ENCODE measurements at places on chromosomes 7 and 10.

- DNase-seq, result no peak
These were observed 571.0 kb downstream of the ARL4A start for GRCh38 chr7:13258386-13258785.

GRCh38 chr7:110759069-110759468 lies 331.9 kb upstream of the LRRN3 start:
- DNase-seq, result no peak

DNA sequence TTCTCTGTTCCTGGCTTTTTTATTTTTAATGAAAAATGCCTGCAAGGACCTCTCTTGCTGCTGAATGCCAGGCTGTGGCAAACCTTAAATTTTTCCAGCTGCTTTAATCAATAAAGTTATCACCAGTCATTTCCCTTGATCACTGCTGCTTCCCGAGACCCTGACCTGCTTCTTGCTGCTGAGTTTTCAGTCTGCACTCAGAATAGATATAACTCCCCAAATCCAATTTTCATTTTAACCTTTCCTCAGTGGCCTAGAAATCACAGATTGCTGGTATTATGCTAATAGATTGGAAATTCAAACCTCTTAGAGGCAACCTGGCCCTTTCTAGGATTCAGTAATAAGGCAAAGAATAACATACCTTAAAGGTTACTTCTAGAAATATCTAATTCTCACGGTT lies 43.7 kb downstream of the LHPP start:
- no peak for DNase-seq

DNA sequence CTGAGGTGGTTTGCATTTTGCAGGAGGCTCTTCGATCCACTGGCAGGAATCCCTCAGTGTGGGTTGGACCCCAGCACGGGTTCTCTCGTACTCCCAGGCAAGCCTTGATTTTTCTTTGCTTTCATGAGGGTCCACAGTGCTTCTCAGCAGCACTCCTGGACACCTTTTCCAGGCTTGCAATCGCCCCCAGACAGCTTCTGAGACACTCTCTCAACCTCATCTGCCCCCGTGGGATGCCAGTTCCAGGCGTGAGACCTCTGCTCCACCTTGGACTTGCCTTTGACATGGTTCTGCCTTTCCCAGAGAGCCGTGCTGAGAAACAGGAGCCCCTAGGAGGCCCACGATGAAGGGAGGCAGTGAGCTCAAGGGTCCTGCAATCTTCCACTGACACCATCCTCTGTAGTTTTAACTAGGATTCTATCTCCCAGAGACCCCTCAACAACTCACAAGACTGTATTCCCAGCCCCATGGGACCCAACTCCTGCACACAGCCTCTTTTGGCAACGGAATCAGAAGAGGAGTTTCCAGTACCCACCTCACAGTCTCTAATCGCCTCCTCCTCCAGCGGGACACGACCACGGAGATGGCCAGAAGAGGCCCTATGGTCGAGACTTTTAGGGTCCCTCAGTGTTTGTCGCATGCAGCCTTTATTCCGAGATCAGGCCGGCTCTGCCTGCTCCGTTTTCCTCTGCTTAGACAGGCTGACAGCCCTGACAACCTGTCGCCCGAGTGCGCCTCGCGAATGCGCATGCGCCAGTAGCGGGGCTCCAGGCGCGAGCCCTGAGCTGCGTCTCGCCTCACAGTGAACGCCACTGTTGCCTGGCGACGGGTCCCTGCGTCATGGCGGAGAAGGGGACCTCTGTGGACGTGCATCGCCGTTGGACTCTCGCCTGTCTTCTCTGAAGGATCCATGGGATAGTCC lies 26.0 kb upstream of the ZNF273 start:
- DNase-seq, result peak; percentile 68

DNA sequence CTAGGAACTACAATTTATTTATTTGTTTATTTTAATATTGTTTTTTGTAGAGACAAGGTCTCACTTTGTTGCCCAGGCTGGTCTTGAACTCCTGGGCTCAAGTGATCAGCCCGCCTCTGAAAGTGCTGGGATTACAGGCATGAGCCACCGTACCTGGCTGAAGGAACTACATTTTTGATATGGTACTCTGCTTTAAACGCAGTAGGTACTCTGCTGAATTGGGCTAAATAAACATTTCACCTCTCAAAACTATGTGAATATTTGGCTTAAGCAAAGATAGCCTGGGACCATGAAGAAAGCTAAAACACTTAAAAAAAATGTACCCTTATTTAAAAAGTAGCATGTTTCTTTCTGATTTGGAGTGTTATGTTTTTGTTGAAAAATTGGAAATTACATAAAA lies 138.2 kb downstream of the ADK start:
- DNase-seq, result no peak

GRCh38 chr10:7610026-7610425 lies 56.7 kb downstream of the ITIH5 start:
- no peak for DNase-seq

DNA sequence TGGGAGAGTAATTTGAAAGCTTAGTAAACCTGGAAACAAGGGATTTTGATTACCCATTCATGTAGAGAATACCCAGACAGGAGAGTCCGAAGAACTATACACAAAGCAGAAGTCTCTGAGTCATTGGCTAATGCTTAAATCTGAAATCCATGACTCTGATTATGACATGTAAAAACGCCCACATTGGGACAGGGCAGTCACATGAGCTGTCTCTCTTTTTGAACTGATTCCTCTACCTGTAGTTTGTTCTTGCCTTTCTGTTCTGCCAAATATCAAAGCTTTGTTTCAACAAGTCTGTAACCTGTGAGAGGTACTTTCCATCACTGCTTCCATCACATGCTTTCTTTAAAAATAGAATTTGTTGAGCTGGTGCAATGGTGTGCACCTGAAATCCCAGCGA lies 4.3 kb upstream of the GPNMB start:
- no peak for DNase-seq

DNA sequence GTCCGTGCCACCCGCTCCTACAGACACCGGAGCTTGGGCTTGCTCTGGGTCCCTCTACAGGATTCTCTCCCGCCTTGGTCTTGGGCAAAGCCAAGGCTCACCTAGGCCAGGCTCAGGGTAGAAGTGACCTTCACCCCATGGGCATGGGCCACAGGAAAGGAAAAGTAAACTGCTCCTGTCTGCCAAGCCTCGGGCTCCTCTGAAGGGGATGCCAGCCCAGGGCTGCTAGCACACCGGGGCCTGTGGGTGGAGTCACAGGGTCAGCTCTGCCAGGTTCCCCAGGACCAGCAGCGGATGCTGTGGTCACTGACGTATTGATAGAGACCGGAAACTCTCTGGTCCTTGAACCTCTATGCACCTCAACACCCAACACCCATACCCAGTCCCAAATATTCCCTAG lies 222.7 kb upstream of the MGMT start:
- no peak for DNase-seq

DNA sequence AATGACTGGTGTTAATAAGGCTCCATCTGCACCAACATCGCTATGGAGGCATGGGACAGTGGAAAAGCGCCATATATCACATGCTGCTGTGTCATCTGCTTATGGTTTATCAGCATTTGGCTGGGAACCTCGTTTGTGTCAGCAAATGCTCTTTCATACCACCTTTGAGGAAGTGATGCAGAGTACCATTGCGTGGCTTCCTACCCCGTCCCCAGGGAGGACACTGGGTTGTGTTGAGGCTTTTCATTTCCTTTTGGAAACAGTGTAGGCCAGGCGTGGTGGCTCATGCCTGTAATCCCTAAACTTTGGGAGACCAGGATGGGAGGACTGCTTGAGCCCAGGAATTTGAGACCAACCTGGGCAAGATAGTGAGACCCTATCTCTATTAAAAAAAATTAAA lies 6.8 kb downstream of the TACR2 start:
- DNase-seq, result no peak

GRCh38 chr7:130938661-130939060 lies 204.7 kb upstream of the KLF14 start:
- DNase-seq, result no peak

DNA sequence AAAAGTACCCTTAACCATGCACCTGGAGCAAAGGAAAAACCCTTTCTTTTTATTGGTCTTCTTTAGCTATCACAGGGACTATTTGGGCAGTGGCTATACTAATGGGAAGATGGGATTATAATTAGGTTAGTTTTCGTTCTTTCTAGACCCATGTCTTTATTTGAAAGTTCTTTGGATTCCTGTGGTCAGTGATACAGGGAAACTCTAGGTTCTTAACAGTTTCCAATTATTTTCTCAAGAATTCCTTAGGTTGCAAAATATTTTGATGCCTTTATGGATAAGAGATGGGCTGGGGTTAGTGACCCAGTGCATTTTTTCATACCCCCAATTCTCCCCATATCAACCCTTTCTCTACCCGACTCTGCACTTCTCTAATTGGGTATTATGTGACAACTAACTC lies 49.0 kb downstream of the ADD3 start:
- no peak for DNase-seq

- no peak for DNase-seq
These were observed 44.8 kb upstream of the FAM133B start for GRCh38 chr7:92634924-92635519.

DNA sequence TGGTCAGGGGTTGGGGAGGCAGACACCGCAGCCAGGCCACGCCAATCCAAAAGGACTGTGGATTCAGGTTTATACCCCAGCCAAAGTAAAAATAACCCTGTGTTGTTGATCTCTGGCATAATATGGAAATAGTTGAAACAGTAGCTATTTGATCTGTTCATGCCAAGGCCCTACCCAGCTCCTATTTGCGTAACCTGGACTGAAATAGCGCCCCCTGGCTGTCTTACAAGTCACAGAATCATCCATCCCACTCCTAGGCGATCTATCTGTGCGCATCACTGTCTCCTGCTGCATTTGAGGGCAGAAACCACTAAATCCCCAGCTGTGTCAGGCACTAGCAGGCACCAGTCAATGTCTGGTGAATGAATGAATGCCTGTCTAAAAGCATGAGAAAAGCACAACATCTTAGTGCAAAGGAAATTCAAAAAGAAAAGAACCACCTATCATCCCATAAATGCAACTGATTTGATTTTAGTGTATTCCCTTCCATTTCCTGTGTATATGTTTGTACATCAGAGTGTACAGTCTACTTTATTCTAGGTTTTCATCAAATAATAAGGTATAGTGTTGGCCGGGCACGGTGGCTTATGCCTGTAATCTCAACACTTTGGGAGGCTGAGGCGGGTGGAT lies 160.0 kb downstream of the SLIT1 start:
- no peak for DNase-seq

DNA sequence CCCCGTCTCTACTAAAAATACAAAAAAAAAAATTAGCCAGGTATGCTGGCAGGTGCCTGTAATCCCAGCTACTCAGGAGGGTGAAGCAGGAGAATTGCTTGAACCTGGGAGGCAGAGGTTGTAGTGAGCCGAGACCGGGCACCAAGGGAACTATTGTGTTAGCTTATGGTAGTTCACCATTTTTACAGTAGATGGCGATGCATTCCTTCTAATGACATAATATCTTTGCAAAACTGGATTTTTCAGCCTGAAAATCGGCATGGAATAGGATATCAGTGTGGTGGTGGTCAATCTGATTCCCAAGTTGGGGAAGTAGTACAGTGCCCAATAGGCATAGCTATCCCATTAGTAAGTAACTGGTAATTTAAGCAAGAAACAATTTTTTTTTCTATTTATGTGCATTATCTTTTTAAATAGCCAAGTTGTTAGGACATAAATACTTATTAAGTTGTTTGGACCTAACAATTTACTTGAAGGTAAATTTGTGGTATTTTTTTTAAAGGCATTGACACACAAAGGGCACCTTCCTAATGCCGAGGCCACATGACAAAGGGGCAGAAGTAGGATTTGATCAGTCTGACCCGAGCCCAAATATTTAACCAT lies 17.6 kb upstream of the IMPDH1 start:
- no peak for DNase-seq

- no peak for DNase-seq
These were observed 64.1 kb downstream of the CAV1 start for GRCh38 chr7:116588641-116589594.

DNA sequence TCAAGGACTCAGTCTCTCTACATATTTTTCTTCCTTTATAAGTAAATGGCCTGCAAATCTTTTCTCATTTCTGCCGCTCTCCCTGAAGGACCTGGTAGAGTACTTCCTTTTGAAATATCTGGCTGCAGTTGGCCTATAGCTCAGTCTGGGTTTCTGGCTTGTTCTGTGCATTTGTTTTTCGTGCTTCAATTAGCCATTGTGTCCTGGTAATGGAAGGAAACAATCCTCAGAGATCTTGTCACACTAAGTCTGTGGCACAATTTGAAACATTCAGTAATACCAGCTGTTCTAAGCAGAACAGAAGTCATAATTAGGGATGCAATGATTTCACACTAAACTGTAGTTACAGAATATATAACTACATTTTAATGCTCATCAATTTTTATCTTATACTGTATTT lies 545.0 kb downstream of the NRG3 start:
- DNase-seq, result no peak

- DNase-seq, result no peak
These were observed at the start of gene TFPI2 for GRCh38 chr7:93890464-93891068. Gene TFPI2, minus strand, starts transcription at chr7:93890753. Its CDS starts 75 bp downstream, at chr7:93890678.

GRCh38 chr10:22805304-22805703 lies 90.9 kb upstream of the PIP4K2A start:
- DNase-seq, result peak; percentile 77

- DNase-seq, result no peak
These were observed 274.4 kb downstream of the IPMK start for GRCh38 chr10:57993302-57993701.

GRCh38 chr7:45921699-45922519 lies 837 bp upstream of the IGFBP3 start:
- no peak for DNase-seq

Data from suprapubic skin (tissue), 4 donors.